Cortex of kidney (tissue), 1 donor: ENCODE measurements at places on chromosomes 16 and 17.

DNA sequence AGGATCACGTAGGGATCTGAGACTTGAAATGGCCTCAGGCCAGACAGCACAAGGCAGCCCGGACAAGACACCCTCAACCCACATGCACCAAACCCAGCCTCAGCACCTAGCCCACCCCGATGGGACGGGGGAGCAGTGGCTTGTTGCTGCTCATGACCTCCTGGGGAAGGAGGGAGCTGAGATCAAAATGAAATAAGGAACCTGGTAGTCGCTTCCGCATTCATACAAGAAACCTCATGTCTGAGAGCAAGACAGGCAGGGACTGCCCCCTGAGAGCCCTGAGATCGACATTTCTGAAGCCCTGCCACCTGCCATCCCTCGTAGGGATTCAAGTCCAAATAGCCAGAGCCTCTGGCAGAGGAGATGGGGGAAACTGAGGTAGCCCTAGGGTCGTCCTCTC is 5.7 kb upstream of the CEP131 start:
- DNase-seq, result no peak

DNA sequence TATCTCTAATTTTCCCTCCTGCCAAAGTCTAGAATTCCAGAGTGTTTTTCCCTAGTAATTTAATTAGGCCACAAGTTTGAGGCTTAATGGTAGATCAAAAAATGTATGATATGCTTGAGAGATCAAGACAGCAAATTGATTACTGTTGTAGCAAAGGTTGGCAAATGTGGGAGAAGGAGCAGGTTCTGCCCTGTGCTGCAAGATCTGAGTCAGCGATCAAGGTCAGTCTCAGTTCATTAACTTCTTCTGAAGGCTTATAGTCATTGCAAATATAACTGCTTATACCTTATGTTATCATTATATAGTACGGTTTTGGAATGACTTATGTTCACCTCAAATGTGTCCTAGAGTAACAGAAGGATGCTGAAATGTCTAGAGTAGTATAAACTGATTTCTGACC is 231.1 kb upstream of the TBX2 start:
- DNase-seq, result no peak

DNA sequence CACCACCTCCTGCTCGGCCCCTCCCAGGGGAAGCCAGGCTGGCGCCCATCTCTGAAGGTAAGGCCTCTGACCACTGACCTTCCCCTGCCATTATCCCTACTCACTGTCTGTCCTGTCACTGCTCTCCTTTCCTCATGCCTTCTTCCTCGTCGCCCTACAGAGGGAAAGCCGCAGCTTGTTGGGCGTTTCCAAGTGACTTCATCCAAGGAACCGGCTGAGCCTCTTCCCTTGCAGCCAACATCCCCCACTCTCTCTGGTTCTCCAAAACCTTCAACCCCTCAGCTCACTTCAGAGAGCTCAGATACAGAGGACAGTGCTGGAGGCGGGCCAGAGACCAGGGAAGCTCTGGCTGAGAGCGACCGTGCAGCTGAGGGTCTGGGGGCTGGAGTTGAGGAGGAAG is 3.0 kb downstream of the COA3 start:
- DNase-seq, result no peak

DNA sequence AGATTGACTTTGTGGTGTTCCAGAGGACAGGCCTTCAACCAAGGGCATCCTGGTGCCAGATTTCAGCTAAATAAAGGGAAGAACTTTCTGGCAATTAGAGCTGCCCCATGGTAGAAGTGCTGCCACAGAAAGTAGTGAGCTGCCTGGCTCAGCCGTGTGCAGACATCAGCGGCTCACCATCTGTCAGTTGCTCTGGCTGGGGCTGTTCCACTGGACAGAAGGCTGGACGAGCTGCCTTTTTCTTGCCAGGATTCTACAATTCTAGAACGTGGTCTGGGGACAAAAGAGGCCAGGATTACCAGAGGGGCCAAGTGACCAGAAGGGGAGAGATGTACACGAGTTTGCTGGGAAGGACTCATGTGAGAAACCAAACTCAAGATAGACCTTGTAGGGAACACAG is 107.0 kb upstream of the RPL38 start:
- no peak for DNase-seq

GRCh38 chr16:55010492-55011160 is 80.0 kb downstream of the IRX5 start:
- DNase-seq, result no peak

DNA sequence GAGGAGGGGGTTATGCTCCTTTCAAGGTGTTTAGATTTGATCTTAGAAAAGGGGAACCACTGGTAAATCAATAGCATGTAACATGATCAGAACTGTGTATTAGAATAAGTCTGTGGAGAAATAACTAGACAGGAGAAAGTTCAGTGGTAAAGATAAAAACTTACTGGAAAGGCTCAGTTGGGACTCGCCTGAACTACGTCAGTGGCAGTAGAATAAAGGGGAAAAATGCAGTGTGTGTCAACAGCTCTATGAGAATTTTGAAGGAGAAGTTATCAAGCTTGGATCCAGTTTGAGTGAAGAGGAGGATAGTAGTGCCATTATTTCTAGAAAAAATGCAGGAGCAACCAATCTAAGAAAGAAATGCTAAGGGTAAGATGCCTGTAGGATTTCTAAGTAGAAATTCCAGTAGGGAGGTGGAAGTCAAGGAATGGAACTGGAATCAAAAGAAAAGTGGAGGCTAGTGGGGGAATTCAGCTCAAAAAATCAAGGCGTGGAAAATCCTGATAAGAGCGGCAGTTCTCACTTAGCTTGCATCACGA is 48.2 kb downstream of the USP31 start:
- DNase-seq, result no peak

GRCh38 chr16:11683145-11683544 is 14.9 kb downstream of the SNN start:
- DNase-seq, result no peak
